Camera-type eye (tissue), 1 donor: ENCODE measurements at places on chromosomes 11 and 22. TPM values are rescaled to one million over a fixed set of nuclear protein-coding genes. Genes with fewer than 3 reads are reported as not detected.

CNTN5 gene
- total RNA-seq = 15.6 TPM

OR52M1 gene
- not detected for total RNA-seq

ADM gene
- total RNA-seq = 115 TPM

WBP2NL gene
- total RNA-seq = 8.6 TPM

LRRC55 gene
- 1.8 TPM for total RNA-seq

AMOTL1 gene
- total RNA-seq = 89.6 TPM

NEFH gene
- 1.8 TPM for total RNA-seq

YIF1A gene
- 54.2 TPM for total RNA-seq

TMPRSS6 gene
- total RNA-seq = not detected

PANX3 gene
- not detected for total RNA-seq

GPHA2 gene
- not detected for total RNA-seq

SMTNL1 gene
- 0.88 TPM for total RNA-seq

GLYATL1 gene
- 5.0 TPM for total RNA-seq

OR5W2 gene
- total RNA-seq = not detected

RAB1B gene
- 63.8 TPM for total RNA-seq

PIH1D2 gene
- 5.9 TPM for total RNA-seq

UBQLNL gene
- total RNA-seq = 1.2 TPM

LARGE2 gene
- total RNA-seq = 3.8 TPM

DTX4 gene
- total RNA-seq = 56.4 TPM

SLC22A8 gene
- total RNA-seq = 8.5 TPM
